NCI-H774 (cell line): ENCODE measurements at places on chromosomes 1 and 21.

- DNase-seq: no peak
Measured at GRCh38 chr1:236313427-236313826, 31.7 kb upstream of the ERO1B start.

DNA sequence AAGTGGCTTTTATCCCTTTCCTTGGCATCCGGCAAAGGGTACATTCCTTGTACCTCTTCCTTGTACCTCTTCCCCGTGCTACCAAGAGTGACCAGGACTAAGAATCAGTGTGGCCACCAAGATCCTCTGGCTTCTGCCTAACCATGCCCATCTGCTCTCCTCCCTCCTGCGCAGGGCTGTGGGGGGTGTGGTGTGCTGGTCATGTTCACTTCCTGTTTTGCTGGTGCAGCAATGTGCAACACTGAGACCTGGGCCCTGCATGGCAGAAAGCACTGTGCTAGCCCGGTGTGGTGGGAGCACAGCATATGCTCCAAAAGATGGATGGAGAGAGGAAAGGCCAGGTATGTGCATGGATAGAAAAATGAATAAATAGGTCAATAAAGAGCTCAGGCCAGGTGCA is 33.3 kb upstream of the TENT5C start:
- DNase-seq: no peak

DNA sequence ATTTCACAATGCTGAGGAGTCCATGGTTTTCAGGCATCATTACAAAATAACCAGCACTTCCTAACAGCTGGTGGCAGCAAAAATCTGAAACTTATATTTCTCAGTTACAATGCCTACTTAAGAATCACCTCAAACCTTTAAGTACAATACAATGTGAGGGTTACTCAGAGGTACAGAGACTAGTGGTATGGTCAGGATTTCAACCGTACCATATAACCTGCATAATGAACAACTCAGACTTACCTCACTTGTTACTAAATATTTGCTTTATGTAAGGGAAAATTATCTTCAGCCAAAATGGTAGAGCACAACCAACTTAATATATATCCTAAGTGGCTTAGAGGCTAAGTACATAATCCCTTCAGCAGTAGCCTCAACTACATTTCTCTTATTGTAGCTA is 344.5 kb downstream of the SMYD3 start:
- DNase-seq: no peak

DNA sequence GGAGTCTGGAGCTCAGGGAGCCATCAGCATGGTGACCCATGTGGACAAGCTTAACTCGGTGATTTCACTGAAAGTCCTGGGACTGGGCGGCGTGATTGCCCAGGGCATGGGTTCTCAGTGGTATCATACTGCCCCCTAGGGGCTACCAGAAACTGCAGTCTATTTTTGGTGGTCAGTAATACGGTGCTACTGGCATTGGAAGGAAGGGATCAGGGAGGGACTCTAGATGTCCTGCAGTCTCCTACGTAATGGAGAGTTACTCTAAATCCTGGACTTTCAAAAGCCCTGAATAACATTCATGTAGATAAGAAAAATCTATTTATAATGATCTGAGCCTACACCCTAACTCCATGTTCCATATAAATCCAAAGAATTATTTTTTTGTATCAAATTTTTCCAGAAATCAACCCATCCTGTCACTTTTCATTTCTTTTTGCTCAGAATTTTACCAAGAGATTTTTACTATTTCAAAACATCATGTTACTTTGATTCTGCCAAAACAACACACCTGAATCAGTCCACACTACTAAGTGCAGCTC is 37.3 kb downstream of the PABPC4 start:
- peak; percentile 71 for DNase-seq

- no peak for DNase-seq
Measured at GRCh38 chr1:91173346-91173890, 151.6 kb upstream of the ZNF644 start.

- DNase-seq: no peak
Measured at GRCh38 chr1:67894981-67895735, 61.9 kb upstream of the GNG12 start.

DNA sequence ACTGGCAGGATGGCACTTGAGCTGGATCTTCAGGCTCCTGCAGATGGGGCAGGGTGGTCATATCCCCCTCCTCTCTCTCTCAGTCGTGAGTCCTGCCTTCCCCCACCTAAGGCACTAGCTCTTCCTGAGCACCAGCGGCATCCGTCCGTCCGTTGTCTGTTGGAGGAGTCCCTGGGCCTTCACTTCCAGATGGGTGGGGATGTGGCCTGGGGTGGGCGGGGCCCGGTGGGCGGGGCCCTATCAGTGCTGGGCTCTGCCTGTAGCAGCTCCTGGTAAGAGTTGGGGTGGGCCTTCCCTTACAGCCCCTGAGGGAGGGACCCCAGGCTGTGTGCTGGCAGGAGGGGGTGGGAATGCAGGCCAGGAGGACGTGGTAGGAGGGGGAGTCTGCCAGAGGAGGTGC is 10.3 kb downstream of the LDLRAD2 start:
- DNase-seq: no peak

DNA sequence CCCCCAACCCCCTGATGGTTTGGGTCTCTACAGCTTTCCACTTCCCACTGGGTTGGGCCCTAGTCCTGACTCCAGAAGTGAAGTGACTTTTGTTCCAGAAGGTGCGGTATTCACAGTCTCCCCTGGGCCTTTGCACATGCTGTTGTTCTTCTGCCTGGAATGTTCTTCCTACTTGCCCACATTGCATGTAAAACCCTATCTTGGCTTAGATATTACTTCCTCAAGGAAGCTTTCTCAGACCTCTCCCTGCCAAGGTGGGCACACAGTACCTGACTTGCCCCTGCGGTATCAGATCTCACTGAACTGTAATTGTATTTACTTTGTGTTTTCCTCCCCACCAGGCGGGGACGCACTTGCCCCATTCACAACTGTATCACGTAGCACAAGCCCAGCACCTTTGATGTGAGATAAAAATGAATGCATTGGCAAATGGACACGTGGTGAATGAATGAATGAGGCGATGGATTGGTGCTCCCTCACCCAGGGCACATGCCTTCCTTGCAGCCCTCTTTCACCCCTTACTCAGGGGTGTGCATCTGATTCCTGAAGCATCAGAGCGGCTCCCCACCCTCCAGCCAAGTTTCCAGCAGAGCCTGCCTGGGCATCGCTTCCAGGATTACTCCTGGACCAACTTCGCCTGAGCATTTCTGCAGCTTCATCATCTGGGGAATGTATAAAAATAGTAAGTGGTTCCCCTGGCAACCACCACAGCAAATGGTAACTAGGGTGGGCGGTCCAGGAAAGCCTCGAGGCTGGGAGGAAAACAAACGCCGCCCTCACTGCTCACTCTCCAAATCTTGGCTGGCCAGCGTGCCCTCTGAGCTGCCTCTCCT is 19.8 kb downstream of the NENF start:
- no peak for DNase-seq

- DNase-seq: no peak
Measured at GRCh38 chr1:22751124-22751531, 40.5 kb downstream of the EPHB2 start.

GRCh38 chr1:223298701-223299100 is 65.3 kb downstream of the SUSD4 start:
- no peak for DNase-seq

DNA sequence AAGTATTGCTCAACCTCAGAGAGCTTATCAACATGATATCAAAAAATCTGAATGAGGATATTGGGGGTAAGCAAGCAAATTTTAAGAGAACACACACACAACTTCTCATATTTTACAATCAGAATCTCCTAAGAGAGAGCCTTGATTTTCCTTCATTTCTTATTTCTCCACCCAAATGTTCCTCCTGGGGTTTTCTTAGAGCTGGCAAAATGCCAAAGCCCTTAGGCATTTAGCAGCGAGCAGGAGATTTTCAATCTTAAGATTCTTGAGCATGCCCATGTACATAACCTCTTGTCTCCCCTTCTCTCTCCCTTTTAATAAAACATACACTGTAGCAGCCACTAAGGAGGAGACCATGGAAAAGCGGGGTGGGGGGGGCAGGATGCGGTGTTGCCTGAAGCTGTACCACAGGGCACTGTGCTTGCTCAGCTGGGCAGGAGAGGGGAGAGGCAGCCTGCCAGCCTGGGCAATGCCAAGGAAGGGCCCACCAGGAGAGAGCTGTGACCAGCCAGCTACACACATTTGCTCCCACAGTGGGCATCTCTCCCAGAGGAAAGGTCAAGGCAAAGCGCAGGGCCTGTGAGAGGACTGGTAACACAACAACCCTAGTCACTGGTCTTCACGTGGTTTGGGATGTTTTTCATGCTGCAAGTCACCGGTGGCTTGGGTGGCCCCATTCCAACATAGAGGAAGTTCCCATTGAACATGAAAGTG is 4.3 kb downstream of the BRINP2 start:
- DNase-seq: no peak

DNA sequence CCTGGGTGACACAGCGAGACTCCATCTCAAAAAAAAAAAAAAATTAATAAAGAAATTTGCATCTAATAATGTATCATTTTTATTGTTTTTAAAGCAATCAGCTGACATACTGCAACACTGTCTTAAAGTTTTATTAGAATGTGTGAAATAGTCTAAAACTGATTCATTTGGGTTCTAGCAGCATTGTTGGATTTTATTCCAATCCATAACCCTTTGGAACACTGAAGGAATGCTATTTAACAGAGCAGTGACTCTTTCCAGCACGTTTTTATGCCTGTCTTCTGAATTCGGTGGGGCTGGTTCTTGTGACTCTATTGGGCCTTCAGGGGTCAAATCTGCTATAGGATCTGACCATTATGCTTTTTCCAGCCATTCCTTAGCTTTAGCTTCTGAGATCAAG is 18.2 kb upstream of the FMO4 start:
- no peak for DNase-seq

DNA sequence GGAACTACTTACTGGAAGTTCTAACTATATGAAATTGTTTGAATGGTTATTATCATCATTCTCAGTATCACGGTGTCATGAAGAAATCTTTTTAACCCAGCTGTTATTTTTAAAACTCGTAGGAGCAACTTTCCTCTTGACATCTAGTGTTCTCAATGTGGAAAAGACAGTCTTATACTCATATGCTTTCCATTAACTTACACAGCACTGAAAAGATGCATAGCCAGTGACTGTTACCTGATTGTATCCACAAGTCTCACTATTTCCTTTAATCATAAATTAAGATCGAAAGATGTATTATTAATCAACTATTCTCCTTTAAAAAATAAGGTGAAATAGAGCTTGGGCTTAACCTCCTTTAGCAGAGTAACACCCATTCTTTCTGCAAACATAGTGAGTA is 59.7 kb upstream of the TNFSF4 start:
- no peak for DNase-seq

DNA sequence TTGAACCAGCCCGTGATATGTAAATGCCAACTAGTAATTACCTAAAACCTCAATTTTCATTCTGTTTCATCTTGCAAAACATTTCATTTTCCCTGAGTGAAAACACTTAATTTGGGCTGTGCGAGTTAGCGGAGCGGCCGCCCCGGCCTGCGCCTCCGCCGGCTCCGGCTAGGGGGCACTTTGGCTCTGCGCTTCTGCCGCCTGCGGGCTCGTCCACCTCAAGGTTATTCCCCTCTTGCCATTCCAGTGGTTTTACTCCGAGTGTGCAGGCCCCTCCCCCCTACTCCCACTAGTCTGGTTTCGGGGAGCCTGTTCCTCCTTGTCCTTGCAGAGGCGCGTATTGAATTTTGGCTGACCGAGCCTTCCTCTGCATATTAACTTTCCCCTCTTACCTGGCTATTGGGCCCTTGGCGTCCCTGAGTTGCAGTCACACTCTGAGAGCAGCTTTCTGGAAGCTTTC is 55.6 kb downstream of the PEX14 start:
- DNase-seq: no peak

DNA sequence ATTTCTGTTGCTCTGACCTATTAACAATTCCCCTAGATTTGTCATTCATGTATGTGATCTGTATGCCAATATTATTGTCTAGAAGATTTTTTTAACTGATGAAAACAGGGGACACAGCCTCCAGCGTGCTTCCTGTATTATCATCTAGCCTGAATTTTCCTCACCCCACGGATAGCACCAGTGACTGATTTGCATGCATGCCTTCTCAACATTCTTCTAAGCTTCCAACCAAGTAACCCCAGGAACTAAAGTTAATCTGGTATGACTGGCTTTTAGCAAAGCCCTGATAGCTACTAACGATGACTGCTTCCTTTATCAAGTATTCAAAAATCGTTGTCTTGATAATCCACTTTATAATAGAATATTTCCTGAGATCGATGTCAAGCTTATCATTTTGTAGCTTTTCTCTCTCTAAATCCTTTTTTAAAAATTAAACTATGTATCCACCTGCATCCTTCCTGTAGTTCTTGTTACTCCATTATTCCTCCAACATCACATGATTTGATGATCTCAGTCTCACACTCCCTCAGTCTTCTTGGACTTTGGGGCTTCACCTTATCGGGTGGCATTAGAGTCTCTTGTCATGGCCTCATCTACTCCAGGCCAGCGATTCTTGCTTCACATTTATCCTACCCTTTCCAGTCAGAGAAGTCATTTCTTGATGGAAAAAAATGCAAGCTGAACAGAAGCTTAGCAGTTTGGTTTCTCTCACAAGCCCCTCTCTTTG is 19.0 kb downstream of the BCAR3 start:
- no peak for DNase-seq

DNA sequence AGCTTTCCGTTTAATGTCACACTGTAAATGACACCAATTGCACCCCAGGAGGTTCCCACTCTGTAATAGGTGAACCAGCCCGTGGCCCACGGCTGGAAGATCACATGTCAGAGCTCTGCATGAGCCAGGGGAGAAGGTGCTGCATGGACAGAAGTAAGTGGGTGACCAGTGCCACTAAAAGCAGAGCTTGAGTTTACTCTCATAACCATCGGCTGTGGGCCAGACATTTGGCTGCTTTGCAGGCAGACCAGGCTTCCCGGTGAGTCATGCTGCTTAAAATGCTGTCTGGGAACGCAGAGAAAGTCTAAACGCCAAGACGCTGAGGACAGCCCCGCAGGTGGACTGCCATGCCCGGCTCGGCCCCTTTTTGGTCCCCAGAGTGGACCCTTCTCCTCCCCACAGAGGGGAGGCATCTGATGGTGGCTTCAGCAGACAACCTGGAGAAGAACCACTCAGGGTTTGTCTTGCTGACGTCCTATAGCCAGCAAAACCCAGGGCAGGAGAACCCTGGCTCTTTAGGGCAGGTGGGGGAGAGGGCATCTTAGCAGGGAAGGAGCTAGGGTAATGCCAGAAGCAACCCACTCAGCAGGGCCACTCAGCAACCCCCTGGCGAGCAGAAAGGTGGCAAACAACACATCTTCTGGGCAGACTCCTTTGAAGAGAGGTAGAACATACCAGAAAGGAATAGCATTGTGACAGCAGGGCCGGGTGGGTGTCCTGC is 7.3 kb downstream of the KIAA2013 start:
- DNase-seq: no peak
